Heart right ventricle (tissue), 16 donors: ENCODE measurements at places on chromosomes 1 and 21. TPM values are rescaled to one million over a fixed set of nuclear protein-coding genes. Genes with fewer than 3 reads are reported as not detected.

Gene LAMC2
- total RNA-seq = 0.89 TPM

Gene FTCD
- total RNA-seq = 0.85 TPM

- H3K27me3 ChIP-seq = no peaks in the 10 kb centered on the region
- peaks cover 6% of the 10 kb centered on the region for H3K36me3 ChIP-seq
- no peak for DNase-seq
- H3K4me3 ChIP-seq = no peak overlapping the region
These were observed 366.9 kb downstream of the DPYD start for GRCh38 chr1:97553971-97554370.

DNA sequence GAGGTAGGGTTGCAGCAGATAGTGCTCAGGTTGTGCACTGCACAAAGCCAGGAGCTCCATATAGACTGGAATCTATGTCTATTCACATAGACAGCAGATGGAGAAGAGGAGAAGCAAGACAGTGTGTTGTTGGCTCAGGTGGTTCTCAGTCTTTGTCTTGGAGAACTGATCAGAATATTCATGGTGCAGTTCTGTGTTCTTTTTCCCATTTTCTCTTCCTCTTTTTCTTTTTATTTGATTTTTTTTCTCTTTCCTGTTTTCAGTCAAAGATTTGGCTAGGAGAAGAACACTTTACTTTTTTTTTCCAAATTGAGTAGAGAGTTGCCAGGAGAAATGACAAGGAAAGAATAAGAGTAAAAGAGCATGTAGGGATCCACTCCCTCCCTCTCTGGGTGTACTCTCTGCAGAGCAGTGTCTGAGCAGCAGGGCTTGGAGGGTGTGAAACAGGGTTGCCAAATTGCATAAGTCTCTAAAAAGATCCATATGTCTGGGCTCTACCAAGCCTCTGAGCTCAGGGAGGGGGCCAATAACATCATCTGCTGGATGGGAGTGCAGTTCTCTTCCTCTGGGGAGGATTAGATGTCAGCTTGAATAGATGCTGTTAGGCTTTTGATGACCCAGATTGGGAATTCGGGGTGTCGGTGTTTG lies 8.7 kb upstream of the CD34 start:
- H3K27ac ChIP-seq = peak overlapping the region; percentile 71
- H3K36me3 ChIP-seq = no peaks in the 10 kb centered on the region
- no peak for DNase-seq
- no peak overlapping the region for H3K4me3 ChIP-seq
- peaks cover 66% of the 10 kb centered on the region for H3K4me1 ChIP-seq
- H3K27me3 ChIP-seq = no peaks in the 10 kb centered on the region

DNA sequence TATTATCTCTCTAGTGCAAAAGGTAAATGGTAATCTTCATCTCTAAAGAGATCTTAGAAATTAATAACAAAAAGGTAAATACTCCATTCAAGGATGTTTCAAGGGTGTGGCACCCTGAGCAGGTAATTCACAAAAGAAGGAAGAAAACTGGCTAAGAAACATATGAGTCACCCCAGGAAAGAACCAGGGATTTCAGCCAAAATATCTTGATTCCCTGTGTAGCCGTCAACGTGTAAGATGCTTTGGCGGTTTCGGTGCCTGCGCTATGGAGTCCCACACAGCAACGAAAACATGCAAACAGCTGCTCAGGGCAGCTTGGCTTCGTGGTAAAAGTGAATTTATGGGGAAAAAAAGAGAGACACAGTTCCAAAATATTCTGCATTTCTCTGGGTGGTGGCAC lies 3.7 kb downstream of the ITGB2 start:
- no peaks in the 10 kb centered on the region for H3K36me3 ChIP-seq
- H3K4me1 ChIP-seq = no peaks in the 10 kb centered on the region
- no peak overlapping the region for H3K27ac ChIP-seq
- DNase-seq = no peak
